Aorta (tissue), 5 donors: ENCODE measurements at places on chromosomes 1 and 21. TPM values are rescaled to one million over a fixed set of nuclear protein-coding genes. Genes with fewer than 3 reads are reported as not detected.

The EXTL1 gene
- total RNA-seq: 0.29 TPM

The CAPN9 gene
- total RNA-seq: not detected

GRCh38 chr1:211231873-211232272, 27.3 kb upstream of the RCOR3 start:
- DNase-seq: no peak
- H3K36me3 ChIP-seq: no peaks in the 10 kb centered on the region
- no peaks in the 10 kb centered on the region for H3K4me1 ChIP-seq
- no peak overlapping the region for H3K4me3 ChIP-seq
- H3K27ac ChIP-seq: no peak overlapping the region

DNA sequence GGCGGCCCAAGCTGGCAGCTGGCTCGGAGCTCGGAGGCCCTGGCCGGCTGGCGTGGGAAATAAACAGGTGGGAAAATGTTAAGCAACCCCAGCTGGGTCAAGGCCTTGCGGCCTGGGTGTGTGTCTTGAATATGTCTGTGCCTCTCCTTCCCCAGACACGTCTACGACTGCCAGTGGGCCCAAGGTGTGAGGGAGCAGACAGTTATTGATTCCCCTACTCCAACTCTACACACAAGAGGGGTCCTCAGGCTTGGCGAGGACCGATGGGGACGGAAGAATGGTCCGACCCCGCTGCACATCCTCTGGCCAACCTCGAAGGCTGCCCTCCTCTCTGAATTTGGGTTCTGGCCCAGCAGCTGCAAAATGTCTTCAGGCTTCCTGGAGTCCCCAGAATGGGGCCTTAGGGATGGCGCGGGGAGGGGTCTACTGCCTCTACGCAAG, 2.2 kb downstream of the IL22RA1 start:
- H3K27ac ChIP-seq: no peak overlapping the region
- no peaks in the 10 kb centered on the region for H3K4me1 ChIP-seq
- no peaks in the 10 kb centered on the region for H3K27me3 ChIP-seq
- no peaks in the 10 kb centered on the region for H3K36me3 ChIP-seq

- no peak overlapping the region for H3K4me3 ChIP-seq
- no peaks in the 10 kb centered on the region for H3K27me3 ChIP-seq
- DNase-seq: no peak
These were observed 13.5 kb upstream of the TINAGL1 start for GRCh38 chr1:31562707-31563360.

GRCh38 chr1:159141584-159142390, 29.6 kb upstream of the CADM3 start:
- no peak for DNase-seq
- no peaks in the 10 kb centered on the region for H3K36me3 ChIP-seq
- H3K4me1 ChIP-seq: no peaks in the 10 kb centered on the region
- no peak overlapping the region for H3K27ac ChIP-seq
- H3K4me3 ChIP-seq: no peak overlapping the region

The PAQR6 gene
- 2.8 TPM for total RNA-seq

The PLEKHA6 gene
- 3.9 TPM for total RNA-seq

- H3K27me3 ChIP-seq: no peaks in the 10 kb centered on the region
- no peak overlapping the region for H3K27ac ChIP-seq
- no peaks in the 10 kb centered on the region for H3K4me1 ChIP-seq
These were observed 6.7 kb upstream of the ZNF670 start for GRCh38 chr1:247085310-247085709.

The DLGAP3 gene
- 0.19 TPM for total RNA-seq

The OPRD1 gene
- not detected for total RNA-seq

The OR14K1 gene
- 0.62 TPM for total RNA-seq

The MYBPH gene
- total RNA-seq: not detected

DNA sequence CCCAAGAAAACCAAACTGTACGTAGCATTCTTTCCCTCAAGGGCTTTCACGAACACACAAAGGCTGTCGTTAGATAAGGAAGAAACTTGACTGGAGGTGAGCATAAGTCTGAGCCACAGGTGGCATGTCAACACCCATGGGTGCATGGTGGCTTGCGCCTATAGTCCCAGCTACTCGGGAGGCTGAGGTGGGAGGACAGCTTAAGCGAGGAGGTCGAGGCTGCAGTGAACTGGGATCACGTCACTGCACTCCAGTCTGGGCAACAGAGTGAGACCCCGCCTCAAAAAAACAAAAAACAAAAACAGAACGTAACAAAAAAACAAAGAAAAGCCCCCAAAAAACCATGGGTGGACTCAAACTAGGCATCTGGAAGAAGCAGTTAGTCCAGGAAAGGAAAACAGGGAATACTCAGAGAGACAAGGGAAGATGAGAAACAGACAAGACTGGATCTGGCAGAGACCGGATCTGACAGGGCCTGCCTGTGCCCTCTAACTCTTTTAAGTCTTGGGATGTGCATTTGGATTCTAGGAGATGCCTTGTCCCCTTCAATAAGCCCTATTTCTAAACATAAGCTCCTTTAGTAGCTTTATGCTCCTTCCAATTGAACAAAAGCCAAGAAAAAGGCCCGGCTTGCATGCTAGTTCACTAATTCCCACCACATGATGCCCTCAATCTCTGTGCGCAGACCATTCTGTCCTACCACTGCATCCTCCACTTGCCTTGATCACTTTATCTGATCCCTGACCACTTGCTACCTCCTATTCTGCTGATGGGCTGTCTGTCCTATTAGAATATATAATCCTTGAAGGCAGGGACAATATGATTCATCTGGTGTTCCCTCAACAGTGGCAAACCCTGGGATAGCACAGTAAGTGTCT, 73.8 kb downstream of the APP start:
- no peaks in the 10 kb centered on the region for H3K27me3 ChIP-seq
- no peaks in the 10 kb centered on the region for H3K36me3 ChIP-seq
- H3K27ac ChIP-seq: no peak overlapping the region
- DNase-seq: no peak
